ENCODE measurements at places on chromosomes 4 and X. TPM values are rescaled to one million over a fixed set of nuclear protein-coding genes. Genes with fewer than 3 reads are reported as not detected.

PAGE5 gene
- total RNA-seq: not detected

LRIT3 gene
- total RNA-seq: 0.07 TPM

SLITRK2 gene
- not detected for total RNA-seq

ARR3 gene
- not detected for total RNA-seq

ENPEP gene
- total RNA-seq: not detected

DIPK2B gene
- 39.3 TPM for total RNA-seq

CFAP47 gene
- total RNA-seq: 0.13 TPM

SPANXA2 gene
- not detected for total RNA-seq

FGFR3 gene
- total RNA-seq: 0.29 TPM
